H1 (cell line): ENCODE measurements at places on chromosomes 12 and 14. TPM values are rescaled to one million over a fixed set of nuclear protein-coding genes. Genes with fewer than 3 reads are reported as not detected.

The PXMP2 gene
- total RNA-seq, result 15.1 and 17.5 TPM in 2 replicates

The LHX5 gene
- 0.47 and 0.63 TPM in 2 replicates for total RNA-seq

The SLCO1B1 gene
- total RNA-seq, result 0.13 TPM in 1 of 2 replicates, not detected in the other

The CPNE6 gene
- not detected in 2 replicates for total RNA-seq

The TMEM119 gene
- 0.48 and 0.61 TPM in 2 replicates for total RNA-seq

DNA sequence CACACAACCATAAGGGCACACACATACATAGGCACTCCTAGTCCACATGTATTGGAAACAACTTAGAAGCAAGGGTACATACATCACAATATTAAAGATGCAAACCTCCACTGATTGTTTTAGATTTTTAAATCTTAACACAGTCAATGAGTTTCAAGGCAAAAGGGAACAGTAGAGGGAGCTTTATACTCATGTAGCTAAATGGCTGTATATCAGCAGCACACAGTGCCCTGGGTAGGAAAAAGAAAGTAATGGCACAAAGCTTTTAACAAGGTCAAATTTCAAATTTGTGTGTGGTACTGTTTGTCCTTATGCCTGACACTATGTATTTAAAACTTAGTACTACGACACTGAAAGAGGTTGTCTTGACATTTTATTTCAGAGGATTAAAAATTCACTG, 262.0 kb downstream of the MED13L start:
- no peaks in the 10 kb centered on the region; the same call in 1 of the 2 replicates for H3K4me1 ChIP-seq
- peaks cover 23% of the 10 kb centered on the region; the same call in 1 of the 2 replicates for H3K36me3 ChIP-seq
- no peaks in the 10 kb centered on the region for H3K27me3 ChIP-seq
- no peak overlapping the region for H3K4me3 ChIP-seq
- no peak overlapping the region for H3K27ac ChIP-seq
- DNase-seq, result no peak

GRCh38 chr12:52524898-52525591, 4.9 kb upstream of the KRT5 start:
- no peak overlapping the region for H3K27ac ChIP-seq
- DNase-seq, result no peak
- H3K36me3 ChIP-seq, result no peaks in the 10 kb centered on the region

DNA sequence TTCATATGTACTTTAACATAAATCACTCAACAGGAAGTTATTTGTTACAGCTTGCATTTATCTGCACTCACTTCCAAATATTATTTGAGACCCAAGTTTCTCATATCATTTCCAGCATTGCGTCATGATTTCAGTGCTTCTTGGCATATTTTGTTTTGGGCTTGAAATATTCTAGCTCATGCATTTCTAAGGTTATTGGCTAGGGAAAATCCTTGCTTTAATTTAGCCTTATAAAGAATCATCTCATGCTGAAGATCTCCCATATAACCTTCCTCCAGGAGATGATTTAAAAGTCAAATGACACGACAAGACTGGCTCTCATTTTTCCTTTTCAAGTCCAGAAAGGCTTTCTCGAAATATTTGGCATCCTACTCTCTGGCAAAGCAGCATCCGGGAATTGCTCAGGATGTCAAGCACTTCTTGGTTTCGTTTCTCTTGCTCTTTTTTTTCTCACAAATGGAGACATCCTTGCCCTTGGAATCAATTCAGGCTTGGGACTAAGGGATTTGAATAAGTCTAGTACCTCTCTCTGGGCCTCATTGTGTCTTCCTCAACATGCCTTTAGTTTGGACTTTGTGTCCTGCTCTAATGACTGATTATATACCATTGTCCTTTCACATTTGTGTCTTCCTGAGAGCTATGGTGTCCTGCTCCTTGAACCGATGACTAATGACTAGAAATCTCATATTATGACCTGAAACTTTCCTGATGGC, 295.0 kb downstream of the RMST start:
- H3K27me3 ChIP-seq, result no peaks in the 10 kb centered on the region
- H3K4me1 ChIP-seq, result no peaks in the 10 kb centered on the region; the same call in 1 of the 2 replicates

DNA sequence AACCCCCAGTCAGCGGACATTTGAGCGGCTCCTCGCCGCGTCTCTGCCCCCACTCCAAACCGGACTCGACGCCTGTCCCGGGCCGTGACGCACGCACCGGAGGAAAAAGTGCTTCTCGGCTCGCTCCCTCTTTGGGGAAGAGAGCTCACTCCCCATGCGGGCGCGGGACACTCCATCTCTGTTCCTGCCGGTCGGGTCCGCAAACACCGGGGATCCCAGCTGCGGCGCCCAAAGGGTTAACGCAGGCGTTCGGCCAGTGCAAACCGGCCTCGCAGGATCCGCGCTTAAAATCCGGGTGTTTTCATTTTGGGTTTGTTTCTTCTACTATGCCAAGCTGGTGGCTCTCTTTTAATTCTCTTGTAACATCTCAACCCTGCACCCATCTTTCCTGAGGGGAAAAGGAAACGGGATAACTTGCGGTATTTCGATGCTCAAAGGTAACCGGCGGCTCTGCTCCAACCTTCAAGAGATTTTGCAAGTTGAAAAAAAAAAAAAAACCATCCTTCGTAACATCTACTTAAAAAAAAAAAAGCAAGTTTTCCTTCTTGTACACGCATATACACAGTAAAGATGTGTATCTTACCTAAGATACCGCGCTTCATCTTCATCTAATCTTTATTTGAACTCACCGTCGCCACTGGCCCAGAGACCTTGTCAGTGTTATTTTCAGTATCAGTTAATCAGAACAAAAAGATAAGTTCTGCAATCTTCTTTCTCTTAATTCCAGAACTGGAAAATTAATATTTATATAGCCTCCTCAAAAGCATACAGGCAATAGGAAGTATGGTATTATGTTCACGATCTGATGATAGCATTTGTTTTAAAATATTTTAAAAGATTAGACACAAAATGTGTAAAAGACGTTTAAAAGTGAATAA, 1.6 kb upstream of the ATP2B1 start:
- H3K36me3 ChIP-seq, result no peaks in the 10 kb centered on the region
- peak overlapping the region; percentile 88 for H3K4me3 ChIP-seq
- H3K27me3 ChIP-seq, result peaks cover 26% of the 10 kb centered on the region
- DNase-seq, result peak; percentile 83
- H3K4me1 ChIP-seq, result no peaks in the 10 kb centered on the region

GRCh38 chr14:94600148-94600545, 12.0 kb upstream of the SERPINA3 start:
- no peak overlapping the region for H3K27ac ChIP-seq
- no peaks in the 10 kb centered on the region for H3K27me3 ChIP-seq
- DNase-seq, result no peak
- no peak overlapping the region for H3K4me3 ChIP-seq
- no peaks in the 10 kb centered on the region for H3K4me1 ChIP-seq

DNA sequence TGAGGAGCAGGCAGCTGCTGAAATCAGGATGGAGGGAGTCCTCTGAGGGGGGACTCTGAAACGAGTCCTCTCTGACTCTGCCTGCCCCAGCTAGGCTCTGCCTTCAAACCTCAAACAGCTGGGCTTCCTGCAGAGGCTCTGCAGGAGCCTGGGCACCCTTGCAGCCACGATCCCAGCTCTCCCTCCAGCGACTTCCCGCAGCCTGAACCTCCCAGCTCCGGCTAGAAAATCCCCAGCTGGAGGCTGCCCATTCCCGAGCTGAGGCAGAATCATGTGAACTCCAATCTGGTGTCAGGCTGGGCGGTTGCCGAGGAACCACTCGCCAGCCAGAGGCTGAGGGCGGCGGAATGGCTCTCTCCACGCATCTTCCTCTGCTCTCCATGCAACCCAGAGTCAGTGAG, at the start of gene GPR68:
Gene GPR68, minus strand, starts transcription at position 204 of the 401 bp plus-strand sequence. CDS start 9,654 bp downstream, outside the sequence.
- H3K4me3 ChIP-seq, result no peak within 1 kb of the TSS
- peak; percentile 56 for DNase-seq
- no peak within 1 kb of the TSS for H3K27ac ChIP-seq
- no peaks in the 10 kb centered on the region for H3K4me1 ChIP-seq

GRCh38 chr12:99911967-99912366, 72.8 kb downstream of the ANKS1B start:
- H3K27ac ChIP-seq, result no peak overlapping the region
- H3K4me1 ChIP-seq, result no peaks in the 10 kb centered on the region
- no peak for DNase-seq
- no peak overlapping the region for H3K4me3 ChIP-seq
- H3K27me3 ChIP-seq, result no peaks in the 10 kb centered on the region

DNA sequence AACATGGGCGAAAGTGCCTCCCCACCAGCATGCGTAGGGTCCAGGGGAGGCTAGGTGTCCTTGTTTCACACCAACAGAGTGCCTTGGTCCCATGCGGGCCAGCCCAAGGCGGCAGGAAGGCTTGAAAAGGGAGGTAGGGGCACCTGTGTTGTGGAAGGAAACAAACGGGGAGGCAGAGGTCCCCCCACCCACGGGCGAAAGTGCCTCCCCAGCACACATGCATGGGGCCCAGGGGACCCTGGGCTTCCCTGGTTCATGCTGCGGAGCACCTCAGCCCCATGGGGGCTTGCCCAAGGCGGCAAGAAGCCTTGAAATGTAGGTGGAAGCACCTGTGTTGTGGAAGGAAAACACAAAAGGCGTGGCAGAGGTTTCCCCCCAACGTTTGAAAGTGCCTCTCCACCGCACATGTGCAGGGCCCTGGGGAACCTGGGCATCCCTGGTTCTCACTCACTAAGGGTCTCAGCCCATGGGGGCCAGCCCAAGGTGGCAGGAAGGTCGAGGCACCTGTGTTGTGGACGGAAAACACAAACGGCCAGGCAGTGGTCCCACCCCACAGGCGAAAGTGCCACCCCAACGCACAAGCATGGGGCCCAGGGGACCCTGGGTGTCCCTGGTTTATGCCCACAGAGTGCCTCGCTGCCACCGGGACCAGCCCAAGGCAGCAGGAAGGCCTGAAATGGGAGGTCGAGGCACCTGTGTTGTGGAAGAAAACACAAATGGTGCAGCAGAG, 374.7 kb downstream of the ALG10 start:
- no peak overlapping the region for H3K27ac ChIP-seq
- H3K4me3 ChIP-seq, result no peak overlapping the region
- peak; percentile 10 for DNase-seq
- H3K36me3 ChIP-seq, result no peaks in the 10 kb centered on the region
